GDM1 (cell line): ENCODE measurements at places on chromosomes 6 and 20.

DNA sequence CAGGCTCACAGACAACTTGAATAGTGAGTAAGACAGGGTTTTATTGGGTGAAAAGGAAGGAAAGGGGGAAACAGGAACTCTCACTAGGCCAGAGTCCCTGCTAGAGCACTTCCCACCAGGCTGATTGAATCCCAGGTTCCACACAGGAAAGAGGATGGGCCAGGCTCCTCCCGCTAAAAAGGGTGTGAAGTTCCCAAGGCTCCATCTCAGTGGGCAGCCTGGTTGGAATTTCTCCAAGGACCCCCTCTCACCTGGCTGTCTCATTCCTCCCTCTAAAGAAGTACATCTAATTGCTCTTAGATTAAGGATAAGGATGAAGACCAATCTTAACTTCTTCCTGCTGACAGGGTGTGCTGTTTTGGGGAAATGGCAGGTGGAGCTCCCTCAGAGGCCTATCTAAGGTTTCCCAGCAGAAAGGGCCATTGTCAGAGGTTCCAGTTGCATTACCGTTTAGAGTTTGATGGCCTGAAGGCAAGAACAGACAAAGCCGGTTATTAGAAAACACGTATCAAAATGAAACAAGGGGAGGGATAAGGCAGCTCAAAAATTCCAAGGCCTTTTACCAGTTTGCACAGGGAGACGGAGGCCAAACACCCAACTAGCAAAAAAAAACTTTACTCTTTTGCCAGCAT, 21.5 kb downstream of the COL19A1 start:
- DNase-seq, result no peak

DNA sequence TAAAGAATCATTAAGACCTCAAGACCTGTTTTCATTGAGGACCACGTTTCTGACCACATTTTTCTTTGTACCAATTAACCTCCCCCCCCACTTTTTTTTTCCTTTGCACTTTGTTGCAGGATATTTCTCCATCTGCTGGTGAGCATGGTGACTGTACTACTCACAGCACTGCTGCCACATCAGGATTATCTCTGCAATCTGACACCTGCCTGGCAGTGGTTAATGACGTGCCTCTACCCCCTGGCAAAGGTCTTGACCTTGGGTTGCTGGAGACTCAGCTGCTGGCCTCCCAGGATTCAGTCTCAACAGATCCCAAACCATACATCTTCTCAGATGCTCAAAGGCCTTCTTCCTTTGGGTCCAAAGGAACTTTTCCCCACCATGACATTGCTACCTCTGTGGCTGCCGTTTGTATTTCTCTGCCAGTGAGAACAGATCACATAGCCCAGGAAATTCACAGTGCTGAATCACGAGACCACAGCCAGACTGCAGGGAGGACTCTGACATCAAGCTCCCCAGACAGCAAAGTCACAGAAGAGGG, 46.6 kb upstream of the EDN3 start:
- DNase-seq, result no peak

DNA sequence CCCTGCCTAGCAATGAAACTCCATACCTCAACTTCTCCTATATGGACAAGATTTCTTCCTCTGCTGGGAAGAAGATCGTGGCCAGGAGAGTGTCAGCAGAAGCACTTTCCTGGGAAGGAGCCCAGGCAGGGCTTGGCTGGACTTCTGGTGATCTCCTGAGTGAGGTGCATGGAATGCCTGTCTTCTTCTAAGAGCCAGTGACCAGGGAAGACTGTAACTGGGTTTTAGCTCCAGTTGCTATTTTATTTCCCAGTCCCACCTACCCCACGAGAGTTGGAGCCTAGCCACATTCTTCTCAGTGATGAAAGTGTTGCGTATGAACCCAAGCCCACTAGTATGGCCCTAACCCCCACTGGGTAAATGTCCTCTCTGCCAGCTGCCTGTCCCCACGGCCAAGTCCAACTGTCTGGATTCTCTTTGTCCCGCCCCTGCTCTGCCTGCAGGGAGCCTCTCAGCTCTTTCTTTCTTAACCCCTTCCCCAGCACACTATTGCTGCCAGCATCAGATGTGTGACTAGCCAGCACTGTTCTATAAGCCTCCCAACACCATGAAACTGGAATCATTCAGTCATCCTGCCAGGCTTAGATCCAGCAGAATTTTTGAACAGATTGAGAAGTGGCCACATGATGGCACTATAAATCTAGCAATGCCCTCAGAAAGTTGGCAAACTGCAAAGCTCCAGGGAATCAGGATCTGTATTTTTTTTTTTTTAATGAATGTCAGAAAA, 69.8 kb upstream of the FAM184A start:
- DNase-seq, result no peak

- DNase-seq, result no peak
Measured at GRCh38 chr6:132236281-132236680, 165.0 kb downstream of the MOXD1 start.

DNA sequence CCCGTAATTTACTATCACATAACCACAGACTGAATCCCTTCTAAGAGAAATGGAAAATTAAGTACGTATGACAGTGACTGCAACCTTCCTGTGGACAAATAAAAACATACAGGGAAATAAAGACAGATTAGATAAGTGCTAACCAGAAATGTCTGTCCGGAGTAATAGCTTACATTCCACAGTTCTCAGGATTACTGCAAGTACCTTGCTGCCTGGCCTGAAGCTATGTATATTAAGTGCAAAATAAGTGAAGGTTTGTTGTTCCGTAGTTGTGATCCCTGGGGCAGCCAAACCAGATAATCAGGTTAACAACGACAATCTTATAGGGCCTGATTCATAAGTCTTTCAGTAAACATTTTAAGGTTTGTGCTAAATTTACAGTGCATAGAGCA, 2.8 kb downstream of the NEDD9 start:
- DNase-seq, result no peak

DNA sequence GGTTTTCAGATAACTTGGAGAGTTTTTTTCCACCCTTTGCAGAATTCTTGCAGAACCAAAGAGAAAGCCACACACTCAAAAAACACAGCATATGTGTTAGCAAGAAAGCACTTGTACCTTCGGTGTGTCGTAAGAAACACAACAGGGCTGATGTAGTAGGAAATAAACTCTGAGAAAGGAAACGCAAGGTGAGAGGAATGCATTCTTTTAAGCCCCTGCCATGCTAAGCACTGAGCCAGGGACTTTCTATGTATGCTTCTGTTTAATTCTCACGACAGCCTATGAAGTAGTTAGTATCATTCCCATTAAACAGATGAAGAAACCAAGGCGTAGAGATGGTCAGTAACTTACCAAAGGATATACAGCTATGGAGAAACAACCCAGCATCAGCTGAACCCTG, 23.1 kb downstream of the NEDD9 start:
- no peak for DNase-seq

GRCh38 chr6:31349301-31349700, 7.7 kb downstream of the HLA-B start:
- no peak for DNase-seq

- DNase-seq, result no peak
Measured at GRCh38 chr20:57167971-57168701, 98.3 kb downstream of the BMP7 start.
